ENCODE measurements at places on chromosomes 1 and 21.

- no peak for DNase-seq
Measured at GRCh38 chr1:110007046-110007830, 22.7 kb downstream of the AHCYL1 start.

DNA sequence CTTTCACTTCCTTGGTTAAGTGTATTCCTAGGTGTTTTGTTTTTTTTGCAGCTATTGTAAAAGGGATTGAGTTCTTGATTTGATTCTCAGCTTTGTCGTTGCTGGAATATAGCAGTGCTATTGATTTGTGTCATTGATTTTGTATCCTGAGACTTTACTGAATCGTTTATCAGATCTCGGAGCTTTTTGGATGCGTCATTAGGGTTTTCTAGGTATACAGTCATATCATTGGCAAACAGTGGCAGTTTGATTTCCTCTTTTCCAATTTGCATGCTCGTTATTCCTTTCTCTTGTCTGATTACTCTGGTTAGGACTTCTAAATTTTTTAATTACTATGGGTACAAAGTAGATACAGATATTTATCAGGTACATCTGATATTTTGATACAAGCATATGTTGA, 75.4 kb downstream of the SLC35A3 start:
- DNase-seq, result no peak

DNA sequence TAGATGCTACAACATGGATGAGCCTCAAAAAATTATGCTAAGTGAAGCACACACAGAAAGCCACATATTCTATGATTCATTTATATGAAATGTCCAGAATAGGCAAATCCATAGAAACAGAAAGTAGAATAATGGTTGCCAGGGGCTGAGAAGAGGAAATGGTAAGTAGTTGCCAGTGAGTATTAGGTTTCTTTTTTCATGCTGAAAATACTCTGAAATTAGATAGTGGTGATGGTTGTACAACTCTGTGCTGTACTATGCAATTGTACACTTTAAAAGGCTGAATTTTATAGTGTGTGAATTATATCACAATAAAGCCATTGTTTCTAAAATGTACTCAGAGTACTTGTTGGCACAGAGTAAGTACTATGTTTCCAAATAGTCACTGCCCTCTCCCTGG, 15.5 kb upstream of the GFI1 start:
- DNase-seq, result no peak

DNA sequence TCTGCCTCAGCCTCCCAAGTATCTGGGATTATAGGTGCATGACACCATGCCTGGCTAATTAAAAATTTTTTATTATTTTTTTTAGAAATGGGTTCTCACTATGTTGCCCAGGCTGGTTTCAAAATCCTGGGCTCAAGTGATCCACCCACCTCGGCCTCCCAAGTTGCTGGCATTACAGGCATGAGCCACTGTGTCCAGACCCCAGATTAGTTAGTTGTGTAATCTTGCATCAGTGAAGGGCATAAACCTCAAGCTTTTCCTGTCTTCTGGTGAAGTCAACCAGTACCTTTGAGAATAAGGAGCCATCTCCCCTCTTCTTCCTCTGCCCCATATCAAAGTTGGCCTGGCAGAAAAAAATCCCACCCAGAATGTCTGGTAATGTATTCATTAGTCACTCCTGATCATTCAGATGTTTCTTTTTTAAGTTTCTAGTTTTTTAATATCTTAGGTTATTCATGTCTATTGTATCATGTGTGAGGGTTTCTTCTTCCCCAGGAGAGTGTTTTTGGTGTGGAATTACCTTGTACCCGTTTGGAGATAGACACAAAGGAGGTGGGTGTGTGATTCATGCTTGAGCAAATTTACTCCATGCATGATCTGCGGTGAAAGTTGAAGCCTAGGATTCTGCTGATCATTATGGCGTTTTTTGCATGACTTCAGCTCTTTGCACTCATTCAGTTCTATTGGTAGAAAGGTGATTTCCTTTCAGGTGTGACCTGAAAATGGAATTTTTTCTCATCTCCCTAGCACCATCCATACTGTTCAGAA, 144.0 kb downstream of the FMN2 start:
- no peak for DNase-seq

- DNase-seq, result no peak
Measured at GRCh38 chr1:68623700-68624099, 126.8 kb upstream of the DEPDC1 start.

DNA sequence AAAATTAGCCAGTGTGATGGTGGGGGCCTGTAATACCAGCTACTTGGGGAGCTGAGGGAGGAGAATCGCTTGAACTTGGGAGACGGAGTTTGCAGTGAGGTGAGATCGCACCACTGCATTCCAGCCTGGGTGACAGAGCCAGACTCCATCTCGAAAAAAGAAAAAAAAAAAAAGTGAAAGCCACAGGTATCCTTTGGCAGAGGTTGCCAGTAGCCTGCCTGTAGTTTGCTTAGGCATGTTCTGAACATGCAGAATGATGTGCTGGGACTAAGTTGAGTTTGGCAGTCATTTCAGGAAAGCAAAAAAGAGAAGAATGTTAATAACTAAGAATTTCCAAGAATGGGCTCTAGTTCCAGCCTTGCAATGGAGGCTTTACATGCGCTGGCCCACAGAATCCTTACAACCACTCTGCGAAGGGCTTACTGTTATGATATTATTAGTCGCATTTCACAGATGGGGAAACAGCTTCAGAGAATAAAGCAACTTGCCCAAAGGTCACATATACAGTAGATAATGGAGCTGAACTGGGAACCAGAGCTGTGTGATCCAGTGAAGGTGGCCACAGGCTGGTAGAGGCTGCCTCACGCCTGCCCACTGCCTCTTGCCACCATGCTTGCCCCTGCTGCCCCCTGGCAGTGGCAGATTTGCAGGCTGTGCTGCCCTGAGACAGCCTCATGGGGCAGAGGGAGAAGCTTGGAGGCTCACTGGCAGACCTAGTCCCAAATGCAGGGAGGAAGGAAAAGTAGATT, 66.5 kb upstream of the LYST start:
- DNase-seq, result no peak

DNA sequence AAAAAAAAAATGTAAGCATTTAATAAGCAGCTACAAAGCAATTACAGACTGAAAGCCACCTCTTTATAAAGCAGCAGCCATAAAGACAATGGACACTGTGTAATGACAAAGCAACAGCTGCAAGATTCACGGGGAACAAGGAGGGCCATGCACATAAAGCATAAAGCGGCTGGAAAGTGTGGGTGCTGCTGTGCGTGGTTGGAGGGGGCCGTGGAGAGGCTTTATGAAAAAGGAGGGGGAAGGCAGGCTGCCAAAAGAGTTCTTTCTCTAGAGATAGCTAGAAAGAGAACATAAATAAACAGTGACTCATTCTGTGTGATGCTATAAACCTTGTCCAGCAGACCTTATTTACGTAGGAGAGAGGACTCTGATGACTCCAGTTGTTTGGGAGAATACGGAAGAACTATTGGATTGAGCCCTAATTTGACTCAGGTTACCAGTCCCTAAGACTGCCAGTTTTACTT, 49.3 kb downstream of the ADAMTS1 start:
- no peak for DNase-seq

GRCh38 chr1:86175756-86176155, 19.2 kb upstream of the COL24A1 start:
- DNase-seq, result no peak

DNA sequence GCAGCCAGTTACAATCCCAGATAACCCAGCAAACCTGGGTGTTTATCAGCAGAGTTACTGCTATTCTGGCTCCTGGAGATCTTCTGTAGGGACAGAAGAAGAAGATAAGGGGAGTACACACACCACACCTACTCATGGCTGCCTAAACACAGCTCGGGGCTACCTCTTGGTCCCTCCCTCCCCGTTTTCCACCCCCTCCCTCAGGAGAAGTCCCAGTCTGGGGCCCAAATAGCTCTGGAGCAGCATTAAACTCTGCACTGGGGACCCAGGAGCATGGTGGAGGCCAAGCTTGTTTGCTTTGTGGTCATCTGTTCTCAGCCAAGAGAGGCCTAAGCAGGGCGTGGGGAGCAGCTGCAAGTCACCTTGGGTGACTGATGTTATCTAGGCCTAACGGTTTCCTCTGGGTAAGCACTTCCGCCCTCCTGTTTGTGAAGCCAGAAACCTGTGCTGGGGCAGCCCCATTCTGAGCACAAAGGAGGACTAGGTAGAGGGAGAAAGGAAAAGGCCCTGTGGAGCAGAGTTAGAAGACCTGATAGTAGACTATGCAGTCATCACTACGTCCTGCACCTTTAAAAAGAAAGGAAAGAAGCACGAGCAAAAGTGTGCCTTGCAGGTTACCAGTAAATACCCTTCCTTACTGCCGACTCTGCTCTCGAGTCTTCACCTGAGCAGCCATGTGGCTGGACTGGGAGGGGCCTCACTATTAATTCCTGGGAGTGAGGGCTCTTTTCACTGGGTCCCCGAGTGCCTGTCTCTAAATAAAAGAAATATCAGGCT, 2.0 kb upstream of the RCSD1 start:
- peak; percentile 33 for DNase-seq

DNA sequence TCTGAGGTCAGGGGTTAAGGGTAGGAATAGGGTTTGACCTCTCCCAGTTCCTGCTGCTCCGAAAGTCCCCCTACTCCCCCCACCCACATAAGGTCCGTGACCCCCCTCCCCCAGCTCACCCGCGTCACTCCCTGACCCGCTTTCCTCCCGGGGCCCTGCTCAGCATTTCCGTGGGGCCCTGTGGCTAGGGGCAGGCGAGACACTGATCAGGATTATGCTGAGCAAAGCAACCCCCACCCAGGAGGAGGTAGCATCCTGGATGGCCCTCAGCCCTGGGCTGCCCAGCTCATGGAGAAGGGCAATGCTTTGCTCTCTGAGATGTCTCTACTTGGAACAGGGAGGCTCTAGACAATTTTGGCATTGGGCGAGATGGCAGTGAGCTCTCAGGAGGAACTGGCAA, 3.7 kb downstream of the RORC start:
- DNase-seq, result no peak
